GM23248 (cell line): ENCODE measurements at places on chromosomes 5 and 9.
A peak's percentile ranks its signal among the peaks of the same experiment; 100 is the strongest.

DNA sequence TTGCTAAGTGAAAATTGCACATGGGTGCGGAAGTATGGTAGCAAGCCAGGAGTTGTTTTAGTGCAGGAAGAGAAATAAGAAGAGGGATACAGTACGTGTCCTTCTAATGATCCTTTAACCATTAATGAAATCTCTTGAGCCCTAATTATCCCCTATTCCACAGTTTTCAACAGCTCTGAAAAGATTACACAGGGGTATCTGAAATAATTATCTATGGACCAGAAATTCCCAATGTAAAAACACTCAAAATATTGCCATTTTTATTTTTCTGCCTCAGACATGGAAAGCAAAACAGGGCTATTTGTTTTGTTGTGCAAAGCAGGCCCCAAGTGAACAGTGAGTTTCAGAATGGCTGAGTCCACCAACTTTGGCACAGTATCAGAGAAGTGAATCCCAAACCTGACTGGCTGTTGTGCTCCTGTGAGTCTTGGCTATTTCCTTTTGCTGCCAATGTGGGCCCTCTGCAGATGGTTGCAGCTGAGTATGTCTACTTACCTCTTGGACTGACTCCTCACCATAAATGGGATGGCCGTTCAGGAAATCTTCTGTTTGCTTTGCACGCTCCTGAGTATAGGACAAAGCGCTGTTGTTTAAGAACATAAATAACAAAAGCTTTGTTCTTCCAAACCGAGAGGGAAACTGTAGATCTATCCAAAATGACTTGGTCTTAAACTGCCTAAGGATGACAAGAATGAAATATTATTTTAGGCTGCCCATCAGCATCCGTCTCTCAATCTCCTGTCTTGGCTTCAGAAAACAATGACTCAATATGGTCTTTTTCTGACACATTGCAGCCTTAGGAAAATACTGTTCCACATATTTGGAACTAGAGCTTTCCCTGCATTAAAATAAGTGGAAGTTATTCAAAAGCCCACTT lies 204.1 kb downstream of the DEPDC1B start:
- no peak for DNase-seq

DNA sequence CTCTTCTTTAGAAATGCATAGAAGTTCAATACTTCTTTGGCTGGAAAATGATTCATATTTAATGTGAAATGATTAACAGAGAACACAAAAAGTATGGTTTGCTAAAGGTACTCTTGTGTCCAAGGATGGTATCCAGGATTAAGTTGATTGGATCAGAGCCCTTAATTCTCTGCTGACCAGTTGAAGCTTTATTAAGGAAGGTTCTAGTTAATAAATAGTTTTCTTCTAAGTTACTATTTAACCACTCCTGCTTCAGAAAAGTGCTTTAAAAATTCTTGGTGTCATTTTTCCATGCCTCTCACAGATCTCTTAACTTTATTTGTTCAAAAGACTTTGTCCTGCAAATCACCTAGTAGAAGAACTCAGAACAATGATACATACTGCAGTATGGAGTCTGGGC lies 134.3 kb downstream of the MEF2C start:
- no peak for DNase-seq

GRCh38 chr9:107216329-107216728 lies 66.8 kb upstream of the RAD23B start:
- no peak for DNase-seq

GRCh38 chr5:173420108-173420507 lies 91.9 kb upstream of the STC2 start:
- DNase-seq, result peak; percentile 61

DNA sequence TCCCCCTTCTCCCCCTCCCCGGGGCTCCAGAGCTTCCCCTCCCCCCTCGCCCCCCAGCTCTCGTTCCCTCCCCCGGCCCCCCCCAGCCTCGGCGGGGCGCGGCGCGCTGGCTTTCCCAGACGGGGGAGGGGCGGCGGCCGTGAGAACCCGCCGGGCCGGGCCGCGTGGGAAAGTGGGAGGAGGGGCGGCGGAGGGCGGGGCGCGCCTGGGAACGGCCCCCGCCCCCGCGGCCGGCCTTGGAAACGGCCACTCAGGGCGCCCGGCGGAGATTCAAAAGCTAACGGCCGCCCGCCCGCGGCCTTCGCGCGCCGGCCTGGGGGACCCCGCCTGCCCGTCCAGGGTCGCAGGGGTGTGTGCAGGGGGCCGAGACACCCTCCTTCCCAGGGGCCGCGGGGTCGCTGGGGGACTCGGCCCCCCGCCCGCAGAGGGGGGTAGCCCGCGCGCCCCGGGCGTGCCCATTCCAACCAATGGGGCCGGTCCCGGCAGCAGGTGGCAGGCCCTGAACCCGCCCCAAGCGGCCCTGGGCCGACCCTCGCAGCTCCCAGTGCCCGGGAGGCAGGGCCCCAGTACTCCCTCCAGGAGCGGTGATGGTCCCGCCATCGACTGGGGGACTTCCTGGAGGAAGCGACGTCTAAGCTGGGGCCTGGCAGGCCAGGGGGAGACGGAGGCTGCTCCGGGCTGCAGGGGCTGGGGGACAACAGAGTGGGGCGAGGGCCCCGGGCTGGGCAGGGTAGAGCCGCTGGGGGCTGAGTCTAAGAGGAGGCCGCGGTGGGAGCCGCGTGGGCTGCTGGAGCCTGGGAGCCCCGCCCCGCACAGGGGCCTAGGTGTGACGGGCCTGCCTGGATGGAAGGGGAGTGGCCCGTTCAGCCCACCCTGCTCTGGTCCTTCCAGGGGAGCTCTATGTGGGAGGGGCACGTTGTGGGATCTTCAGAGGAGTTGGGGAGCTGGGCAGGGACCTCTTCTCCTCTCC lies 14.2 kb upstream of the NRARP start:
- peak; percentile 77 for DNase-seq

DNA sequence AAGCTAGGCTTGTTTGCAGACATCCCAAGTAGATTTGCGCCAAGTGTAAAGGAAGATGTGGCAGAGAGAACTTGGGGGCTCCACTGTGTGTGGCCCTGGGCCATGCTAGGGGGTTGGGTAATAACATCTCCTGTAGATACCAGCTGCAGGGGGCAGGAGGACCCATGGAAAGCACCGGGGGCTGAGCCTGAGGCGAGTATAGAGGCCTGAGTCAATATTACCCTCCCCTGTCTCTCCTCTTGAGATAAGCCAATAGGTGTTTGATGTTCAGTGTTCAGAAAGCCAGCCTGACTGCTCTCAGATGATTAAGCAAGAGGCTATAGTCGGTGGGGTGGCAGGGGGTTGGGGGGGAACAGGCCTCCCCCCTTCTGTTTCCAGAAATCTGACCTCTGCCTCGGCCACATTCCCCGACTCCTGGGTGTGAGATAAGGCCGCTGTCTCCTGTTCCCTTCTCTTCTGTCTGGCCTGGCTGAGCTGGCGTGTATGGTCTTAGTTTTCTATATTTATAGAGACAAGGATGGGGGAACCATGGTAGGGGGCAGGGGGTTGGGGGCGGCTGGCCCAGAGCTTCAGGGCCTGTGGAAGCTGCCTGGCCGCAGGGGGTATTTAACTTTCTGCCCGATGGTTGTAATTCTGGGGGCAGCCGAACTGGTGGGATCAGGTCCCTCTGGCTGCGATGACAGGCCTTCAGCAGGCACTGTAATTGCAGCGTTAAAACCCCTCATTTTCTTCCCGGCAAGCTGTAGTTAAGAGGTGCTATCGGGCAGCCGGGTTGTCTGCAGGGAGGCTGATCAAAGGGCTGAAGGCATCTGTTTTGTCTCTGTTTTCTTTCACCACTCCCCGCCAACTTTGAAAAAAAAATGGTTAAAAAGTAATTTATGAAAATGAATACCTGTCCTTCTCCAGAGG lies 292.0 kb downstream of the NSG2 start:
- no peak for DNase-seq

GRCh38 chr9:128689293-128689774 lies 312 bp downstream of the SET start:
- DNase-seq, result no peak

GRCh38 chr5:14241141-14241540 lies 98.0 kb downstream of the TRIO start:
- DNase-seq, result no peak

- DNase-seq, result peak; percentile 86
These were observed 658 bp upstream of the PCDH1 start for GRCh38 chr5:141878711-141879425.

- peak; percentile 93 for DNase-seq
These were observed 70.4 kb upstream of the TLE1 start for GRCh38 chr9:81759680-81760215.

- no peak for DNase-seq
These were observed 348.1 kb upstream of the WWC1 start for GRCh38 chr5:167943343-167943742.

GRCh38 chr5:80216753-80217596 lies 38.9 kb downstream of the SERINC5 start:
- peak; percentile 53 for DNase-seq

DNA sequence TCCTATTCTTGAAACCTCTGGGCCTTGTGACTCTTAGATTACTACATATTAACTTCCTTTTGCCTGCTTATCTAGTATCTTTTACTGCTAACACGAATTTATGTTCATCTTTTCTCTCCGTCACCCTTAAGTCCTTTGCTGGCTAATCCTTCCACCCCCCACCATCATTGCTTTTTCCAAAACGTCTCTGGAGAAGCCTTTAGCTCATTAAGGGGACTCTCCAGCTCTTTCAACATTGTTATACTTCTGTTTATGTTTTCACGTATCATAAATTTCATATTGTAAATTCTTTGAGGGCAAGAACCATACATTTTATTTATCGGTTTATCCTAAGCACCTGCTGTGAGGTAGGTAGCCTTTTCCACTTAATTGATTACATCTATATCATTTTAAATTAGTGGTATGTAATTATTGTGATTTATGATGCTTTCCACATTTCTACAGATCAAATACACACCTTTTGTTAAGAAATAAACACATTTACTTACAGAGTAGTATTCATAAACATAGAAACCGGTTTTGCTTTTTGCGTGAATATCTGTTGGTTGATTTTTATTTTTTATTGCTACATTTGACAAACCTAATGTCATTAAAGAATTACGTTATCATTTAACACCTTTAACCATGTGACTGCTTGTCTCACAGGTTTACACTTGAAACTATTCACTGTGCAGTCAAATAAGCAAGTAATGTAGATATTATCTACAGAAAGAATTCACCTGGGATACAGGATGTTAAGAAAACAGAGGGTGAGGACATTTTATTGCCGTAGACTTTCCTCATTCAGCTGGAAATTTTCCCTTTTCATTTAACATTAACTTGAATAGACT lies 15.4 kb upstream of the SNX2 start:
- no peak for DNase-seq

DNA sequence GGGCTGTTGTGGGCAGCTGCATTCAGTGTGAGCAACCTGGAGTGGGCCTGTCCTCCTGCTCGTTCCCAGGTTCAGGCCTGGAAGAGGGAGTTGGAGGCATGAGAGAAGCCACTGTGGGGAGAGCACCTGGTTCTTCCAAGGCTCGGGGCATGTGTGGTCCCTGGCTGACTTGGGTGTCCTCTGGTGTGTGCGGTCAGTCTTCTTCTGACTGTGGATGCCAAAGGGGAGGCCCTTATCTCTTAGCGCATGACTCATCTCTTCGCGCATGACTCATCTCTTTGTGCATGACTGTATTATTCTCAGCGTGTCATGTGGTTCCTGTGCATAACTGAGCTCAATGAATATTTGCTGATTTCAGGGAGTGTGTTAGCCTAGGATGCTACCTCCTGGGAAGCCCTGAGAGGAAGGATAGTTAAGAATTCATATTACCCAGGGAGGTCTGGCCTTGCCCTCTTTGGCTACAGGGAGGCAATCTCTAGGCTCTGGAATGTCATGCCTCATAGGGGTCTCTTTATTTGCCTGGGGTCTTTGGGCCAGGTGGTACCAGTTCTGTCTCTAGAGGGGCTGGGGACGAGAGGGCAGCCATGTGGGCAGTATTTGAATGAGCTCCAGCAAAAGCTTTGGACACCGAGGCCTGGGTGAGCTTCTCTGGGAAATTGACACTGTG lies 188.7 kb downstream of the HSPA4 start:
- DNase-seq, result peak; percentile 92

DNA sequence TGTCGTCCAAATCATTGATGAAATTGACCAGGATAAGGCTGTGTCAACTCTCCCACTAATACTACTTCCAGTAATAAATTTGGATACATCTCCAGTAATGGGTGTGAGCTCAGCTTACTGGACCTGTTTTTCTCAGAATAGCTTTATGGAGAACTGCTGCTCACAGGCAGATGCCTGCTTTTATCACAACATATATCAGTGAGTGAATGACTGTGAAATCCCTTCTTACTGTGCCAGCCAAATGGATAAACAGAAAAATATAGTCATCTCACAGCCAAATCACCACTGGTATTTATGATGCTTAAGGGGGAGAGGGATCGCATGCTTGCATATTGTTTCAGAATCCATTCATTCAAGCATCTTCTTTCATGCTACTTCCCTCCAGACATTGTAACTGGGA lies 148.4 kb upstream of the PAPPA start:
- DNase-seq, result no peak

DNA sequence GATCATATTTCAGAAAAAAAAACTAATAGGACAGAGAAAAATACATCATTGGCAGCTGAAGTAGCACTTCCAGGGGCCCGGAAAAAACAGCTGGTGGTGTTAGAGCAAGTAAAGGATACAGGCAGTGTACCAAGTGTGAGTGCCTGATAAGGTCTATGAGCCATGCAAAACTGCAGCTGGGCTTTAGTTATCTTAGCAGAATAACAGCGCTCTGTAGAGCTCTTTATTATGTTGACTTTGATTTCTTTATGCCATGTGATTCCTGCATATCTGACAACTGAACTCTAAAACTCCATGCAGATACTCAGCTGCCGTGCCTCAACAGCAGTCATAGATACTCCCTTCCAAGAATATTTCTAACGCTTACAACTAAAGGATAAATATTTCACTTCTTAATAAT lies 119.5 kb downstream of the CAAP1 start:
- DNase-seq, result no peak

DNA sequence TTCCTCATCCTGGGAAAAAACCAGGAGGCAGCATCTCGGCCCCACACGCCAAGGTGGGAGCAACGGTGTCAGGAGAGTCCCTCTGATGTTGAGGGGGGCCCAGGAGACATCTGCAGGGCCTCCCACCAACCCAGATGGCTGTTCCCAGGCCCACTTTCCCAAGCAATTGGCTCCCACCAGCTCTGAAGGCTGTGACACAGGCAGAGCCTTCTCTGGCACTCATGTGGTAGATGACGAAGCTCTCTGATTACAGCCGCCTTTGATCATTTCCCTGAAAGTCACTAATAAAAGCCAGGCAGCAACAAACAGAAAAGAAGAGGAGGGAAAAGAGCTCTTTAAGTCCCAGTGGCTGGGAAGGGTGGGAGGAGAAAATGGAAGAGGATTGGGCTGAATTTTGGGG lies 226.5 kb downstream of the CDK5RAP2 start:
- DNase-seq, result peak; percentile 75
